ENCODE measurements at places on chromosomes 16 and 17.

DNA sequence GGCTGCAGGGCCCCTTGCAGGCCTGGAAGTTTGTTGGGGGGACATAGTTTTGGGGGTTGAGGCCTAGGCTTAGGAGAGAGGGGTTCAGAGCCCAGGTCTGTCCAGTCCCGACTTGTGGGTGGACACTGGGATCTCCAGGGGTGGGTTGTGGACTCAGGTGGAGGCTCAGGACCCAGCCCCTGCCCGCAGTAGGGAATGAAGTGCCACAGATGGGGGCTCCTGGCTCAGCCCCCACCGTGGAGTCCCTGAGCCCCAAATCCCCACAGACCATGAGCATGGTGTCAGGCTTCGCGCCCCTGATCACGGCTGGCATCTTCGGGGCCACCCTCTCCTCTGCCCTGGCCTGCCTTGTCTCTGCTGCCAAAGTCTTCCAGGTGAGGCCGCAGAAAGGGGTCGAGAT lies 14.3 kb downstream of the SLC12A3 start:
- DNase-seq, result no peak

DNA sequence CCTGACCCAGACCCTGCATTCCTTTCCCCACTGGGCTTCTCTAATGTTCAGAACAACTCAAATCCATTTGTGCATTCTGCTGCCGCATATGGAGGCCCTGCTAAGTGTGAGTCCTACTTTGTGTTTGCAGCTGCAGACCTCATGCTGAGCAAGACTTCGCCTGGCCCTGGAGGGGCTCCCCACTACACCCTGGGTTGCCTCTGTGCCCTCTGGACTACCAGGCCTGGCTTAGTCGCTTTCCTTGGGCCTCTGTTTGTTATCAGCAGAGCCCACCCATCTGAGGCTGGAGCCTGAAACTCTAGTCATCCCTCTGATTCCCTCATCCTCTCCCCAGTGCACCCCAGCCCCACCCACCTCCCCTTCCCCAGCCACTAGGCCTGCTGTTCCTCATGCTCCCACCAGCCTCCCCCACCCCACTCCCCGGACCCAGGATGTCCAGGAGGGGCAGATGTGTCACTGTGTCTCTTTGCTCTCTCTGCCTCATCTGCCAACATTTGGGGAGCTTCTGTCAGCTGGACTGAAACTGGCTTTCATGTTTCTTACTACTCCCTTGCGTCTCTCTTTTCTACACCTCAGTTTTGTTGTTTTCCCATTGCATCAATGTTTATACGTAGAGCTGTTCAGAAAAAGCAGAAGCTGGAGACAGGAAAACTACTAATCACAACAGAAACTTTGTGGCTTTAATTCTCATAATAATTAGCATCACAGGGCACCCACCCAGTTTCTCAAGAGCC lies 17.9 kb upstream of the CD300E start:
- DNase-seq, result peak; percentile 19

GRCh38 chr17:63232565-63233310 lies 213.4 kb downstream of the CYB561 start:
- DNase-seq, result no peak

DNA sequence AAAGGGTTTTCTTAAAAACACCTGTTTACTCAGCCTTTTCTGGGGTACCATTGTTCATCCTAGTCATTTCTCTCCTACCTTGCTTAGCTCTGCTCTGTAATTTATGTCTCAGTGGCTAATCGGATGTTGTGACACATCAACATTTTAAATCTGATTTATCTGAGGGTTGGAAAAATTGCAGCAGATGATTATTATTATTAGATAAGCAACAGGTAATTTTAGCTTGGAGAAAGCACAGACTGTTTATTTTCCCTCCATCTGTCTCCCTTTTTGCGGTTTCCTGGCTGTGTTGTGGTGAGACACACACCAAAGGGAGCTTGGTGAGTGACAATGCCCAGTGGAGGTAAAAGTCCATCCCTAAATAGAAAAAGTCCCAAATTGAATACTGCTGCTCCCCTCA lies 389.9 kb downstream of the UTP18 start:
- DNase-seq, result no peak

DNA sequence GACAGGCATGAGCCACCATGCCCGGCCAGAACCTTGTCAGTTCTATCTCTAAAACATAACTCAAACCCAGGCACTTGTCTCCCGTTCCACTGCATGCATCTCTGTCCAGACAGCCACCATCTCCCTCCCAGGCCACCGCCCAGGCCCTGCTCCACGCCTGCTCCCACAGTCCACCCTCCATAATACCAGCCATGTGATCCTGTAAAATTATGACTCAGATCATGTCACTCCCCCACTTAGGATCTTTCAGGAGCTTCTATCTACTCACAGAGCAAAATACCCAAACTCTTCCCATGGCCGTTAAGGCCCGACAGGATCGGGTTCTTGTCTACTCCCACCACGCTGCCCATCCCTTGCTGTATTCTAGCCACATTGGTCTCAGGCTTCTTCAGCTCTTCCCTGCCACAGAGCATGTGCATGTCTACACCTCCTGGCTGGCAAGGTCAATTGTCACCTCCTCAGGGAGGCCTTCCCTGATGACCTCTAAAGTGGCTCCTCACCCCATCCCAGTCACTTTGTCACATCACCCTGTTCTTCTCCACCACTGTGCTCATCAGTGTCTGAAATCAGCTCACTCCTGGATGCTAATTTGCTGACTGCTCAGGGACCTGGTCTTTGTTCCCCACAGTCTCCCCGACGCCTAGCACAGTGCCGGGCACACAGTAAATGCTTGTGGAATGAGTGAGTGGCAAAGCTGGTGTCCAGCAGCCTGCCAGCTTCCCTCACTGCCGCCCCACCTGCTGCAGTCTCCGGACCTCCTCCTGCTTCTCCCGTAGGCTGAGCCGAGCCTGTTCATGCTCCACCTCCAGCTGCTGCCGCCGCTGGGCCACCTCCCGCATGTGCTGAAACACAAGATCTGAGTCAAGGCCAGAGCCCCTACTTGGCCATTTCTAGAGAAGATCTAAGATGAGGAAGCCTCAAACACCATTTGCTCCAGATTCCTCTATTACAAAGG lies 6.7 kb downstream of the TSPOAP1 start:
- DNase-seq, result no peak

DNA sequence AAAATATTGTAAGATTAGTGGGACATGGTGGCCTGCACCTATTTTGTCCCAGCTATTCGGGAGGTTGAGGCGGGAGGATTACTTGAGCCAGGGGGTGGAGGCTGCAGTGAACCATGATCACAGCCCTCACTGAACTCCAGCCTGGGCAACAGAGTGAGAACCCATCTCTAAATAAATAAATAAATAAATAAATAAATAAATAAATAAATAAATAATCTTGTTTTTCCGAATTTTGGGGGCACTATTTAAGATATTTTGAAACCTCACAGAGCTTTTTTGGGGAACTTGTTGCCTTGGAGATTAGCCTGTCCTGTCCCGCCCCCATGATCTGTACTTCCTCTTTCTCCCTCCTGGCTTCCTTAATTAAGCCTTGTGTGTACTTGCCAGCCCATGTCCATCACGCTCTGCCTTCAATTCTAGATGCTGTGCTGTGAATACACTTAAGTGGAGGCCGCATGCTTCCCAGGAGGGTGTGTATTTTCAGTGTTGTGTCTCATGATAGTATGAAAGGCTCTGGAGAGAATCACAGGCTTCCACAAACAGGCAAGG lies 4.4 kb downstream of the LGALS9 start:
- peak; percentile 63 for DNase-seq

GRCh38 chr16:27236635-27237218 lies 31.8 kb downstream of the NSMCE1 start:
- DNase-seq, result no peak

GRCh38 chr16:79312502-79312901 lies 288.0 kb downstream of the MAF start:
- no peak for DNase-seq

DNA sequence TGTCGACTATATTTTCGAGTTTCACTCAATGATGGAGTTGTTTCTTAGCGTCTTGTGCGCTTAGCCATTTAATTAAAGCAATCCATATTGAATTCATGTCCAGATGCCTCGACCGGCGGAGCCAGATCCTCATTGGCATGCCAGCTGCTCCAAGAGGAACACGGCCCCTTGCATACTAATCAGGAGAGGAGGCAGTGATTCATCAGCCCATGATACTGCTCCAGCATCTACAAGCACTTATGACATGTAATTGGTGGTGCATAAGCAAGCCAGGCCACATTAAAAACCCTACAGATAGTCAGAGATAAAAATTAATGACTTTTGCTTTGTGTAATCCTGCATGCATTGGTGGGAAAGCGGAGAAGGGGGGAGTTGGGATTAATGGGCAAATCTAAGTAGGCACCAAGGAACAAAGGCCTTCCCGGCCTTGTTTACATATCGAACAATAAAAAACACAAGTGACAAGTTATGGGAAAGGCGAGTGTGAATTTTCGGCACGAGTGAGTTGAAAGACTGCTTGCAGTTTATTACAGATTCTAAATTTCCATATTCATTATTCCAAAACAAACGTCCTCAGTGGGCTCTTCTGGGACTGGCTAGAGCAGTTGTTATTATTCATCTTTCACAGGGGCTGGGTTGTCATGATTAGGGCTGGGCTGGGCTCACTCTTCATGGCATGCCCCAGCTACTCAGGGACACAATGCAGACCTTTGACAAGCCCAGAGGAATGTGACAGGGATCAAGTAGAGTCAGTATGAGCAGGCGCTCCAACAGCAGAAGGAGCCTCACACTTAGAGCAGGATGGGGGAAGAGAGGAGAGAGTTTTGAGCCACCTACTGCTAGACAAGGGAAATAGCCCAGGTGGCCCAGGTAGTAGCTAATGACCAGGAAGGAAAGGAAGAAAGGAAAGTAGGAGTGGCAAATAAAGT lies 281.7 kb upstream of the ZFHX3 start:
- peak; percentile 37 for DNase-seq

- DNase-seq, result no peak
These were observed 12.5 kb downstream of the CALCOCO2 start for GRCh38 chr17:48843187-48843900.

DNA sequence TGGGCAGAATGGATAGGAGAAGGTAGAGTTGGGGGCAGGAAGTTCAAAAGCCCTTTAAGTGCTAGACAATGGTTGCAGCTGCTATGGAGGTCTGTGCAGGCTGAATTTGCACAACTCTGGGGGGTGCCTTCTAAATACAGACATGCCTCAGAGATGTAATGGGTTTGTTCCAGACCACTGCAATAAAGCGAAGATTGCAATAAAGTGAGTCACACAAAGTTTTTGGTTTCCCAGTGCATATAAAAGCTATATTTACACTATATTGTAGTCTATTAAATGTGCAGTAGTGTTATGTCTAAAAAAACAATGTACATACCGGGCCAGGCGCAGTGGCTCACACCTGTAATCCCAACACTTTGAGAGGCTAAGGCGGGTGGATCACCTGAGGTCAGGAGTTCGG lies 60.5 kb upstream of the MYOCD start:
- DNase-seq, result no peak

- DNase-seq, result no peak
These were observed 149.6 kb upstream of the GNAO1 start for GRCh38 chr16:56041556-56042140.

- DNase-seq, result peak; percentile 20
These were observed 1.7 kb downstream of the CRAMP1 start for GRCh38 chr16:1613728-1614455.

- peak; percentile 93 for DNase-seq
These were observed at the start of gene TBKBP1 for GRCh38 chr17:47693731-47694580. Gene TBKBP1, plus strand, starts transcription at chr17:47694161. Its CDS starts 1,952 bp downstream, at chr17:47696113.

DNA sequence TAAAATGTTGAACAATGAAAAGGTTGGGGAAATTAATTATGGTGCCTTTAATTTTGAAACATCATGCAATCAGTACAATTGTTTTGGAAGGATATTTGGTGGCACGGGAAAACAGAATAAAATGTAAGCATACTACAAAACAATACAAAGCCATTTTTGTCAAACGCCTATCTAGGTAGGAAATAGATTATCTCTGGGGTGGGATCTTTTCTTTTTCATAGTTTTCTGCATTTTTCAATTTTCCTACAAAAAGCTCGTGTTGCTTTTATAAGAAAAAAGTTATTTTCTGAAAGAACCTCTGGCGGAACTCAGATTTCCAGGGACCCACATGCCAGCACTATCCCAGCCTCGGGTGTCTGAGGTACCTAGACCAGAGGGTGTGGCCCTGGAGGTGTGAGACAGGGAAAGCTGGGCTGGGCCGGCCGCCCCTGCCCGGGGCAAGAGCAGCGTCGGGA lies 961 bp upstream of the MAP3K3 start:
- no peak for DNase-seq

DNA sequence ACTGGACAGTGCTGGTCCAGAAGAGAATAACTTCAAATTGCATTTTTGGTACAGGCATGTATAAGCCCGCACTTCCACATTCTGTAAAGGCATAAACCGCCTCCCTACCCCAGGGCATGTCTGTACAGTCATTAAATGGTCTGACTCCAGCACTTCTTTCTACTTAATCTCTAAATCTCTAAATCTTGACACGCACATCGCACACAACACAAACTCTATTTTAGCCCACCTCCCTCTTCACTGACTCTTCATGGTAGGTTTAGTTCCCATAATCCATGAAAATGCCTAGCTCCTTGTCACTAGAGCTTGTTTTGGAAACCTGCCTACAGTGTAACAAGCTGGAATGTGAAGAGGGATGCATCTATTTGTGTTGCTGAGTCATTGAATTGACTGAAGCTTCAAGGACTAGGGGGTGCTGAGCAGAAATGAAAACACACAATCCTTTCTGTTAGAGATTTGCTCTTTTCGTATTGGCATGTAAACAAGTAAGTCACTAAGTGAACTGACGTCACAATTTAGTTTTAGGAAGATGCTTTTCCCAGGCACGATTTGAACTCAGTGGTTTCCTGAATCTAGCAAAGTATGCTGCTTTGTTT lies 1.6 kb upstream of the DUSP14 start:
- peak; percentile 88 for DNase-seq

DNA sequence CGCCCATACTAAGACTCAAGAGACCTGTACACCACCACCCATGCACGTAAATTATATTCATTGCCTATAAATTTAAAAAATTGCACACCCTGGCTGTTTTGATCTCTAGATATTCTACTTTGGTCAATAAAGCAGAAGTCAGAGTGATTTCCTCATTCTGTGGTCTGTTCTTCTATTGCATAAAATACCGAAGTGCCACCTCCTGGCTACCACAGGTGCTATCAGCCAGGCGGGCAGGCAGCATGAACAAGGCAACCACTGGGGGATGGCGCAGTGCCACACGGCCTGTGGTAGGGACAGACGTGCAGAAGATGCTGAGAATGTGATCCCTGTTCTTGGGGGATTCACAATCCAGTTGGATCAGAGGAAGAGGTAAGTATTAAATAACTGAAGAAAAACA lies 122.3 kb downstream of the CDK5R1 start:
- no peak for DNase-seq

GRCh38 chr16:47947723-47948122 lies 208.1 kb downstream of the ABCC12 start:
- DNase-seq, result no peak

DNA sequence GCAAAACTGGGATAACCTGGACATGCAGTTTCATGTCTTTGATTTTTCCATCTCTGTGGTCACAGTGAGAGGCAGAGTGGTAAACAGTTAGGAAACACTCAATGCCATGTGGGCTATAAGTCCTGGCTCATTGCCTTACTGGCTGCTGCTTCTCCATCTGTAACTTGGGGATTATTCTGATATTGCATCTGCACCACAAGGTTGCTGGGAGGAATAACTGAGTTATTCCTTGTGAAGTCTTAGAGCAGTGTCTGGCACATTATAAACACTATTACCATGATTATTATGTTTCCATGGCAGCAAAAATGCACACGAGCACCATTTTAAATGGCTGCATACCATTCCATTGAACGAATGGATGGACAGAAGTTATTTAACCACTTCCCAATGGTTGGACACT lies 111.7 kb upstream of the CDH5 start:
- no peak for DNase-seq

- peak; percentile 97 for DNase-seq
These were observed 108.0 kb upstream of the CIBAR2 start for GRCh38 chr16:85220125-85220839.

- no peak for DNase-seq
These were observed 159.6 kb downstream of the HAPSTR1 start for GRCh38 chr16:9251026-9251425.

Data from muscle of leg (tissue), 16 donors.